HepG2 (cell line): ENCODE measurements at places on chromosomes 6 and 20. TPM values are rescaled to one million over a fixed set of nuclear protein-coding genes. Genes with fewer than 3 reads are reported as not detected.

Gene CLPSL1
- total RNA-seq: not detected in 2 replicates

GRCh38 chr20:37366743-37367142, 20.8 kb downstream of the SRC start:
- DNase-seq: no peak

GRCh38 chr20:51900443-51900842, 98.1 kb upstream of the SALL4 start:
- no peak for DNase-seq

- no peak for DNase-seq
Measured at GRCh38 chr6:36242626-36243025, 27.2 kb upstream of the PNPLA1 start.

GRCh38 chr20:235891-236290, 8.8 kb downstream of the DEFB129 start:
- no peak for DNase-seq

GRCh38 chr6:22448291-22448711, 121.1 kb upstream of the HDGFL1 start:
- DNase-seq: no peak

GRCh38 chr6:38579010-38579628, 60.6 kb downstream of the BTBD9 start:
- no peak for DNase-seq

Gene RFX6
- not detected in 2 replicates for total RNA-seq

Gene MCM8
- total RNA-seq: 59.3 and 91.2 TPM in 2 replicates

Gene GLP1R
- total RNA-seq: not detected in 2 replicates

- DNase-seq: no peak
Measured at GRCh38 chr6:108884211-108885059, 36.2 kb downstream of the ARMC2 start.

DNA sequence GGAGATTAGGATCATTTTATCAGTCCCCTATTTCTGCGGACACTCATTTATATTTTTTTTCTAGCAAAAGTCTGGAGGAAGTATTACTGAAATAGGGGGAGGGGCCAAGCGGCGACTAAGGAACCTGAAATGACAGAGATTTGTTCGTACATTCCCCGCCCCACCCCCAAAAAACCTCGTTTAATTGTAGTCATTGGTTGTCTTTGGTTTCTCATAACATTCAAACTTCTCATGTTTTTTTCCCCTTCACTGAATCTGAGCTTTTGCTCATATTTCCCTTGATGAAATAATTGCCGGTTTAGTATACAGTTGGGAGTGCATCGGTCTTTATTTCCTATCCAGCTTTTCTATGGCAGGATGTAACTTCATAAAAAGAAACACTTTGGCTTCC, 768 bp upstream of the FYN start:
- DNase-seq: no peak

Gene CYP24A1
- 6.9 and 9.4 TPM in 2 replicates for total RNA-seq

DNA sequence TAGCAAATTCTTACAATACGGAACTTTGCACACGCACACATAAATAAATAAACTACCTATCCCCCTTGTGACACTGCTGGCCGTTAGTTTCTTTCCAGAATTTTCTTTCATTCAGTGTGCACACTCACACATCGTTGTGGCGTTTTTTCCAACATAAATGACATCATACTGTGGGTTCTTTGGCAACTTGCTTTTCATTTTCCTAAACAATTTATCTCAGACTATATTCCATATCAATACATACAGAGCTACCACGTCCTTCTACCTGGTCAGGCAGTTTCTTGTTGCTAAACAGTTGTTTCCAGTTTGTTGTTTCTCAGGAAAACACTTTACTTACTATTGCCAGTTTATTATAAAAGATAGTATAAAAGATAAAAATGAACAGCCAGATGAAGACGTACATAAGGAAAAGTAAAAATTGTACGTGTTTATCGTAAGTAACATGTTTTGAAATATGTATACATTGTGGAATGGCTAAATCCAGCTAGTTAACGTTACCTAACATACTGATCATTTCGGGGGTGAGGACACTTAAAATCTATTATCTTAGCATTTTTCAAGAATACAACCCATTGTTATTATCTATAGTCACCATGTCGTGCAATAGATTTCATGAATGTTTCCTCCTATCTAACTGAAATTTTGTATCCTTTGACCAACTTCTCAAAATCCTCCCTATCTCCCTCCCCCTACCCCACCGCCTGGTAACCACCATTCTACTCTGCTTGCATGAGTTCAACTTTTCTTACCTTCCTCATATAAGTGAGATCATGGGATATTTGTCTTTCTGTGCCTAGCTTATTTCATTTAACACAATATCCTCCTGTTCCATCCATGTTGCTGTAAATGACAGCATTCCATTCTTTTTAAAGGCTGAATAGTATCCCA, 1.2 kb upstream of the TP53RK start:
- DNase-seq: no peak

Gene CST2
- total RNA-seq: not detected in 2 replicates

Gene SRSF12
- total RNA-seq: 1.9 TPM in 2 replicates

- no peak for DNase-seq
Measured at GRCh38 chr6:155778336-155778735, 322.7 kb upstream of the NOX3 start.

Gene BPIFB1
- 0.18 and 0.82 TPM in 2 replicates for total RNA-seq

DNA sequence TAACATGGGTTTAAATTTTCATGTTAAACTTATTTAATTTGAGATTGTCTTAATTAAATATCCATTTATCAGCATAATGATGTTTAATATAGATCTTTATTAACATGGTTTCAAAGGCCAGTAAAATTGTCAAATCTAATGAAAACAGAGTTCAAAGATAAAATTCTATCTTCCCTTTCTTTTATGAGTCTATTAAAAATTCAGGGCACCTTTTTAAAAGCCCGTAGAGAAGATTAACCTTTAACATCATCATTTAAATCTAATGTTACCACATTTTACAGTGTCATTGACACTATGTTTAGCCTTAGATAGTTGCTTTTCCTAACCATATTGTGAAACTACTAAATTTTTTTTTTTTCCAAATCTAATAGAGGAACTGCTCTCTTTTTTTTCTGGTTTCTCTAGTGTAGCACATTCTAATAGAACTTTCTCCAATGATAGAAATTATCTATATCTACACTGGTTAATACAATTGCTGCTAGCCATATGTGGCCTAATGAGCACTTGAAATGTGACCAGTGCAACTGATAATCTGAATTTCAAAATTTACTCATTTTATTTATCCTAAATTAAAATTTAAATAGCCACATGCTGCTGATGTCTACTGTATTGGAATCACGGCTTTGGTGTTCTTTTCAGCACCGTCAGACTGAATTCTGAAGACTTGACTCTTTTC, 410.9 kb downstream of the UTRN start:
- DNase-seq: no peak

Gene EPPIN
- not detected in 2 replicates for total RNA-seq

- DNase-seq: no peak
Measured at GRCh38 chr20:60478533-60478932, 520.3 kb downstream of the CDH26 start.

GRCh38 chr20:35600993-35601973, 14.3 kb upstream of the SPAG4 start:
- DNase-seq: peak; percentile 35

Gene ANKRD66
- total RNA-seq: not detected in 2 replicates

Gene CGAS
- total RNA-seq: 0.07 TPM in 1 of 2 replicates, not detected in the other

GRCh38 chr20:22768266-22769178, 184.2 kb upstream of the FOXA2 start:
- no peak for DNase-seq

- peak; percentile 31 for DNase-seq
Measured at GRCh38 chr6:109308018-109308492, 74.2 kb downstream of the CD164 start.

Gene SIGLEC1
- not detected in 2 replicates for total RNA-seq

DNA sequence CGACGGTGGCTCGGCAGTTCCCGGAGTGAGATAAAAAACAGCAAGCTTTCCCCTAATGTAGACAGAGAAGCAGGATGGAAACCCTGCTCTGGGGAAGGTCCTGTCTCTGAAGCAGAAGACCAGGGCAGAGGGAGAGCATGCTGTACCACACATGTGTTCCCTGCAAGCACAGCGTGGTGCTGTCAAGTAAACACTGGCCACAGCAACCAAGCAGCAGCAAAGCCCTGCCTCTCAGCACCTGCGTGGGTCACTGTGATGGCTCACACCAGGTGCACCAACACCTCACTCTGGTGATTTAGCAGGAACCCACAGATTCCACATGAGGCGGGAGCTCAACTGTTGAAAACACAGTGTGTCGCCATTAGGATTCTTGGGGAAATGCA, 65.2 kb upstream of the TXNDC5 start:
- peak; percentile 27 for DNase-seq

DNA sequence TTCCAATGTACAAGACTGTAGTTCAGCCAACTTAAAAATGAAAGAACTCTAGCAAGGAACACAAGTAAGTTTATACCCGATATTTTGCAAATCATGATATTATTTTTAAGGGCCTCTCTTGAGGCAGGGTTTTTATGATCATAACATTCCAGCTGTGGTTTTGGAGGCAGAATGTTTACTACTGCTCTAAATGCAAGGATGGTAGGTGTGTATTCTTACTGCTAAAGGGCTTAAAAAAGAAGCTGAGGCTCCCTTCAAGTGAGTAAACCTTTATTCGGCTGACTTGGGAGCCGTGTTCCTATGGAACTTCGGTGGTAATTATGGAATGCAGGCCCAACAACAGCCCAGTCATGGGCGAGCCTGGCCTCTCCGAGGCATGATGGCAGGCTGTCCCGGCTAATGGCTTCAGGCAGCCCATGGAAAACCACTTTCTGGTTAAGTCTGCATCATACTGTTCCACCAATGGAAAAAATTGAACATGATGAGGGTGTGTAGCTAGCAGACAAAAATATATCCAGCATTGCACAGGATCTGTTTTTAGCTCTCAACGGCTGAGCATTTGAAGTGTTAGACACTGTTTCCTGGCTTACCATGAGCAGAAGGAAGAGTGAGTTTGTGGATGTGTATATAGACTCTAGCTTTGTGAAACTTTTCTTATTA, 111.5 kb downstream of the TIAM2 start:
- no peak for DNase-seq

DNA sequence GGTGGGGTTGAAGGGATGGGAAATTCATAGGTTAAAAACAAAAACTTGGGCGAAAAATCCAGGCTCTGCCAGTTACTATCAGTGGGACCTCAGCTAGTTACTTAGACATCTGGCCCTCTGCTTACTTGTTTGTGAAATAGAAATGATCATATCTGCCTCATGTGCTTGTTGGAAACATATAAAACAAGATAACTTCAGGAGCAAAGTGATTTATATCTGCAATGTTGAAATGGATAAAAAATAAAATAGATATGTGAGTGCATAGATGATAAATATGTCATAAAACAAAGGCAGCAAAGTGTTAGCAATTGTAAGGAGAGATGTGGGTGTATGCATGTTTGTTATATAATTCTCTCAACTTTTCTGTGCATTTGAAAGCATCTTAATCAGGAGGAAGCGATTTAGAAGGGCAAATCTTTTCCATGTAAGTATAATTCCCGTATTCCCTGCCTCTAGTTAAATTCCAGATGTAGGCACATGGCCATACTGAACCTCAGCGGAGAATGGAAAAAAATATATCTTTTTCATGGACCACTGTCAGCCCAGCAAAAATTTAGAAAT, 579.0 kb upstream of the FLRT3 start:
- DNase-seq: no peak
